ENCODE measurements at places on chromosomes 13 and 19.

- DNase-seq: no peak
Observed at GRCh38 chr13:76632401-76633044, 253.7 kb downstream of the KCTD12 start.

DNA sequence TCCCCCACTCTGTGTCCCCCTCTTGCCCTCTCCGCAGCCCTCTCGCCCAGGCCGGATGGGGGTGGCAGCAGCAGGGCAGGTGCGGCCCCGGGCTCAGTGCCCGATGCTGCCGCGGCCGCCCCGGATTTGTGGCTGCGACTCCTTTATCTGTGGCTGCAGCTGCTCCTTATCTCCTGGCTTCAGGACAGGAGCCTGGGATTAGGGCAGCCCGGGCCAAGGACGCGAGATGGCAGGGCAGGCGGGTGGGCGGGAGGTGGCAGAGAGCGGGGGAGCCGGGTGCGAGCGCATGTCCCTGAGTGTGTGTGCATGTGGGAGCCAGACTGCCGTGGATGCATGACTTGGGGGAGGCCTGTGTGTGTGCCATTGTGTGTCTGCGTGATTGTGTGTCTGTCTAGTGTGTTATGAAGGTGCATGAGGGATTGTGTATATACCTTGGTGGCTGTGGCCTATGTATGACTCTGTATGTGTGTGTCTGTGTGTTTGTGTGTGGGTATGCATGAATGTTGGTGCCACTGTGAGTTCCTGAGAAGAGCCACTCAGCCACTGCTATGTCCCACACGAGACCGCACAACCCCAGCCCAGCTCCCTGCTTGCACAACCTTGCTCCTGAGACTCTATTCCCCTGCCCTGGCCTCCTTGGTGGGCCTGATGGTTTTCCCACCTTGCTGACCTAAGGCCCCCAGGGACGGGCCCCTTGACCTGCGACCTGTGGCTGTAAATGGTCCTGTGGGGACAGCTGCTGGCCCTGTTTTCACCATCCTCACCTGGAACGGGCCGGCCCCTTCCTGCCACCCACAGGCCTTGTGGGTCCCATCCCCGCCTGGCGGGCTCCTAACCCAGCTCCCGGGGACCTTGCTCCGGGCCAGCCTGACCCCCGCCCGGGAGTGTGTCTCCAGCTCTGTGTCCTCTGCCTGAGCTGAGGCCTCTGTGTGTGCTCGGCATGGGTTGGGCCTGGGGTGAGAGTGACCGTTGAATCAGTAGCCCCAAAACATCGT, 5.3 kb upstream of the NRTN start:
- no peak for DNase-seq

DNA sequence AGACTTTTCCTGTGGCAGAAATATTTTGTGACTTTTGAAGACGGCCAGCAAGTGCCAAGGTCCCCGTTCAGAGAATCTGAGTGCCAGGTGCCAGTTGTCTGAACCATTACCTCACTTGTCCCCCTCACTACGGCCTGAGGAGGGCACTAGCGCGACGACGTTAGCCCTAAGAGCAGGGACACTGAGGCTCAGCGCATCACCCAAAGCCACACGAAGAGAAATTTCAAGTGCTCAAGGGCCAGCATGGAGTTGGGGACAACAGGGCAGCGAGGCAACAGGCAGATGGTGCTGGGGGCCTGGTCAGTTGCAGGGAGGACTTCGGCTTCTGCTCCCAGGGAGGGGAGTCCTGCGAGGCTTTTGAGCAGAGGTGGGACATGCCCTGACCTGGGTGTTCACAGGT, 9.5 kb upstream of the TYK2 start:
- DNase-seq: no peak

GRCh38 chr19:3506384-3507340, 551 bp downstream of the FZR1 start:
- DNase-seq: no peak

GRCh38 chr19:30350692-30351663, 21.2 kb upstream of the ZNF536 start:
- no peak for DNase-seq

DNA sequence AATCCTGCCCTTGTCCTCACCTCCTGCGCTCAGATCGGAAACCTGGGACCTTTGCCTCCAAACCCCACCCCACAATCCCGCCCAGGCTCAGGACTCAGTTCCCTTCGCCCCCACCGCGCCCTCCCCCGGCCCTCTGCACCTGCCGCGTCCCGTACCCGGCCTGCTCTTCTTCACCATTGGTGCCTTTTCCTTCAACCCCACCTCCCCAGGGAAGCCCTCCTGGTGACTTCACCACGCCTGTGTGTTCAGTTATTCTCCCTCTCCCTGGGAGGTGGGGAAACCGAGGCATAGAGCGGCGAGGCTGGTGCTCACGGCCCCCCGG, 19.3 kb upstream of the TCF3 start:
- DNase-seq: no peak

All from COLO829 (cell line).